ENCODE measurements at places on chromosomes 16 and 17.

DNA sequence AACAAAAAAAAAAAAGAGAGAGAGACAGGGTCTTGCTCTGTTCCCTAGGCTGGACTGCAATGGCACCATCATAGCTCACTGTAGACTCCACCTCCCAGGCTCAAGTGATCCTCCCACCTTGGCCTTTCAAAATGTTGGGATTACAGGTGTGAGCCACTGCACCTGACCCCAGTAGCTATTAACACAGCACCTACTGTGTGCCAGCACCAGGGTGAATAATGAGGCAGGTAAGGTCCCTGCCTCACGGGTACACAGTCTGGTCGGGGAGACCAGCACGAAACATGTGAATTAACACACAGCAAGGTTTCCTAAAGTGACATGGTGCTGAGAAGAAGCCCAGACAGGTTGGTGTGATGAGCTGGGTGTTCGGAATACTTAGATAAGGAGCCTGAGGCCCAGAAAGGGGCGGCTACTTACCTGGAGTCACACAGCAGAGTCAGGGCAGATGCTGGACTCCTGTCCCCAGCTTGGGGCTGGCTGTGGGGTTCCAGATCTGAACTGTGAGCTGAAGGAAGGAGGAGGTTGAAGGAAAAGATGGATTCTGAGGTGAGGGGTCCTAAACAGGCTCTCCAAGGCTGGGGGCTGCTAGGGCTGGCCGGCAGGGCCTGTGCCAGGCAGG lies 10.5 kb upstream of the FBXL19 start:
- no peak for DNase-seq

DNA sequence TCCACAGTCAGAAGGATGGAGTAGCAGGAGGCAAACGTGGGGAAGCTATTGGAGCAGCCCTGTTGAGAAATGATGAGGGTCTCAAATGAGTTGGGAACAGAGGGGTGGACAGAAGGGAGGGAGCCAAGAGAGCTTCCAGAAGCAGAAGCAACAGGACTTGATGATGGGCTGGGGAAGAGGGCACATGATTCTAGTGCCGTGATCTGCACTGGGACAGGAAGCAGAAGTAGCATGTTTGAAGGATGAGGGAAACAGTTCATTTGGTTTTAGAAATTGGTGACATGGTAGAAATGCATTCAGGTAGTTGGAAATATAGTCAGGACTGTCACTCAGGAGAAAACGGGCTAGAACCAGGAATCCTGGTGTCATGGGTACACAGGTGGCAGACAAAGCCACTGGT lies 19.4 kb downstream of the EMP2 start:
- no peak for DNase-seq

GRCh38 chr16:17229131-17229530 lies 241.6 kb downstream of the XYLT1 start:
- DNase-seq: no peak

DNA sequence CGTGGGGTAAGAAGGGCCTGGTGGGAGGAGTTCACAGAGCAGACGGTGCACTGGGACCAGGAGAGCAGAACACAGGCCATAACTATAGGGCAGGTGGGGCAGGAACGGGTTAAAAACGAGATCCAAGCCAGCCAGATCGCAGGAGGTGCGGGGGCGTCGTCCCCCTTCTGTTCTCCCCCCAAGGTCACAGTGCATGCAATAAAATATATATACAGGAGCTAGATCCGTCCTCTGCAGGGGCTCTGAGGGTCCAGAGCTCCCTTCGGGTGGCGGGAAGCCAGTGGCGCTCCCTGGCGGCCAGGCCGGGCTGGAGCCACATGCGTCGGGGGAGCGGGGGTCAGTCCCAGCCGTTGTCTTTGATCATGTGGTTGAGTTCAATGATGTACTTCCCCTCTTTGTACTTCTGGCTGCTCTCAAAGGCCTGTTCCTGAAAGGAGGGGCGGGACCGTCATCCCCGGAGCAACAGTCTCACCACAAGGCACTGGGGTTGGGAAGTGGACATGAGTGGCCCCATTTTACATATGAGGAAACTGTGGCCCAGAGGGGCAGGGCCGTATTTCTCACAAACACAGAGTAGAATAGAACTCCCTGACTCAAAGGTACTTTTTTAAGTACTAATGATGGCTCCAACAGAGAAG lies 768 bp upstream of the TBX6 start:
- no peak for DNase-seq

GRCh38 chr17:47719411-47720152 lies 13.5 kb upstream of the TBX21 start:
- DNase-seq: no peak

All from NCI-H1048 (cell line).